ENCODE measurements at places on chromosomes 4 and X.

GRCh38 chr4:88442689-88443191, 14.2 kb upstream of the HERC5 start:
- no peak for DNase-seq

- DNase-seq, result no peak
Observed at GRCh38 chr4:103306870-103307375, 108.8 kb upstream of the CENPE start.

GRCh38 chrX:126658447-126658846, 105.8 kb upstream of the DCAF12L1 start:
- no peak for DNase-seq

- DNase-seq, result no peak
Observed at GRCh38 chr4:175953960-175954521, 111.6 kb upstream of the WDR17 start.

DNA sequence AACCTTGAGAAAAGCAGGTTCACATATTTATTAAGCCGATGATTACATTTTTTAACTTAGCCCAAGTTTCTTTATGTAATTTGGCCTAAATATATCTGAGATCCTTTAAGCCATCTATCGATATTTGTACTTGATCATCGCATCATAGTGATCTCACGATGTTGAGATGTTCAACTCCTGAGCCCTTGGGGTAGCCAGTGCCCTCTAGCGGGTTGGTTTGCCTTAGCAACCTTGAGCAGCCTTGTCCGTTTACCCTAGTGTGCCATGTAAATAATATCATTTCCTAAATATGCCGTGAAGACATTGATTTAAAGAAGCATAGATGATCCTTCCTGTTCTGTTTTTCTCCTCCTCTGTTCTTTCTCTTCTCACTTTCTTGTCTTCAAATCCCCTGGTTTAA, 432.2 kb downstream of the RPA4 start:
- DNase-seq, result no peak

DNA sequence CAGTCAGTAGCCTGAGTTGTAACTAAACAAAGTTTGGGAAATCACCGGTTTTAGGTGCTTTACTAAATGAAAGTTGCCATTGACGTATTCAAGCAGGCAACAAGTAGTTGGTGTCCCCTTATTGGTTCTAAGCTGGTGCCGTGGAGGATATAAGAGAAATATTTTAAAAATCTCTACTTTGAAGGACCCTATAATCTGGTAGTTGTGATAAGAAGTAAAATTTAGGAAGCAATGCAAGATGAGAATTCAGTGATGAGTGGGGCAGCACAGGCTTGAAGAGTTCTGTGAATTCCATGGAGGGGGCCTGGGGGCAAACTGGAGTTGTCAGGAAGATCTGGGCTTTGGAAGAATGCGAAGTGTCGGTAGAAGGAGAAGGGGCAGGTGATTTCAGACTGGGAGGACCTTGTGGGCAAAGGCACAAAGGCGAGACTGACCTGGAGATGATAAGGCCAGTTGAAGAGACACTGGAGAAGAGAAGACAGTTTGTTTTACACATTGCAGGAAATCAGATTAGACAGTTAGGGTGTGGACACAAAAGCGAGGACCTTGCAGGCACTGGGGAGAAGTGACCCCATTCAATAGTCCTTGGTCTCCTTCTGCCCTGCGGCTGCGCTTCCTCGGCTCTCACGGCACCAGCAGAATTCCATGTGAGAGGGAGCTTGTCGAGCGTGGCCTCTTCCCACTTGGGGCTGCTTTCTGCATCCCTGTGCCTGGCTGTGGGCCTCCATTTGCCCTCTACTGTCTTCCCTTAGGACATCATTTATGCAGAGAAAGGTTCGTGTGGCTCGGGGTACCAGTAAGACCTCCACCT, 1.3 kb downstream of the RHOH start:
- DNase-seq, result no peak

GRCh38 chr4:2442175-2442993, 23.6 kb downstream of the CFAP99 start:
- no peak for DNase-seq

DNA sequence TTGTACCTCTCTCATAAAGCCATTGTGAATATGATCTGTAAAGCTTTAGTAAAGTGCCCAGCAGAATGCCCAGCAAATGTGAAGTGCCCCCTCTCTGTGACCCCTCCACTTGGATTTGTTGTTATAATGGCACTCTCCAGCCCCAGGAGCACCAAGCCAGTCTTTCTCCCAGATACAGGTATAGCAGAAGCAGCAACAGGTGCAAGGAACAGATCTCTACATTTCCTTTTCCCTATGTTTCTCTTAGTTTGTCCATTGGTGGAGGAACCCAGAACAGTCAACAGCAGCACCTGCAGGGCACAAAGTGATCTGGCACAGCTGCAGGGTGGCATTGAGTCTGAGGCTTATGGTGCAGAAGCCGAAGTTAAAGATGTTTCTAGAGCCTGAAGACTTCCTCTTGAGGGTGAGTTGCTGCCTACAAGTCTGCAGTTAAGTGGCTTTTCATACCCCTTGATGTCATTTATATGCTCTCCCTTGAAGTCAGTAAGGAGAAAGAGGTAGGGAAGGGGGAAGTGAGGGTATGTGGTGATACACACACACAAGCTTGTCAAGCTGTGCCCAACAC, 16.1 kb upstream of the CXCL3 start:
- no peak for DNase-seq

GRCh38 chr4:81758574-81759264, 287.0 kb upstream of the RASGEF1B start:
- DNase-seq, result no peak

- DNase-seq, result no peak
Observed at GRCh38 chr4:114025176-114025777, 45.8 kb upstream of the ARSJ start.

- no peak for DNase-seq
Observed at GRCh38 chr4:14083150-14083549, 455.6 kb upstream of the BOD1L1 start.

- no peak for DNase-seq
Observed at GRCh38 chr4:86354390-86354789, 5.5 kb downstream of the MAPK10 start.

- DNase-seq, result no peak
Observed at GRCh38 chr4:120736312-120736711, 186.2 kb downstream of the PRDM5 start.

DNA sequence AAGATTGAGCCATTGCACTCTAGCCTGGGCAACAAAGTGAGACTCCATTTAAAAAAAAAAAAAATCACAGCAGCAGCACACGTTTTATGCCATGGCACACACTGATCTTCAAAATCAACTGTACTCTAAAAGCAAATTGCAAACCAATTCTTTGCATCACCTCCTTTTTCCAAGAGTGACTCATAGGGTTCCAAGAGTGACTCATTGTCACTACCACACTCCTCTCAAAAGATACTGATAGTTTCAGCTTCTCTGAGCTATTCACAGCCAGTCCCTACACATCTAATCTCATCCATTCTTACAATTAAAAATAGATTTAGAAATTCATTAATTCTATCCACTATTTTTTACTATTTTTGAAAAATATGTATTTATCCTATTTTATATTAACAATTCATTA, 1494.9 kb upstream of the AGA start:
- no peak for DNase-seq

- DNase-seq, result no peak
Observed at GRCh38 chr4:159495515-159496236, 392.8 kb downstream of the RAPGEF2 start.

- no peak for DNase-seq
Observed at GRCh38 chrX:28188526-28188925, 207.3 kb upstream of the DCAF8L1 start.

DNA sequence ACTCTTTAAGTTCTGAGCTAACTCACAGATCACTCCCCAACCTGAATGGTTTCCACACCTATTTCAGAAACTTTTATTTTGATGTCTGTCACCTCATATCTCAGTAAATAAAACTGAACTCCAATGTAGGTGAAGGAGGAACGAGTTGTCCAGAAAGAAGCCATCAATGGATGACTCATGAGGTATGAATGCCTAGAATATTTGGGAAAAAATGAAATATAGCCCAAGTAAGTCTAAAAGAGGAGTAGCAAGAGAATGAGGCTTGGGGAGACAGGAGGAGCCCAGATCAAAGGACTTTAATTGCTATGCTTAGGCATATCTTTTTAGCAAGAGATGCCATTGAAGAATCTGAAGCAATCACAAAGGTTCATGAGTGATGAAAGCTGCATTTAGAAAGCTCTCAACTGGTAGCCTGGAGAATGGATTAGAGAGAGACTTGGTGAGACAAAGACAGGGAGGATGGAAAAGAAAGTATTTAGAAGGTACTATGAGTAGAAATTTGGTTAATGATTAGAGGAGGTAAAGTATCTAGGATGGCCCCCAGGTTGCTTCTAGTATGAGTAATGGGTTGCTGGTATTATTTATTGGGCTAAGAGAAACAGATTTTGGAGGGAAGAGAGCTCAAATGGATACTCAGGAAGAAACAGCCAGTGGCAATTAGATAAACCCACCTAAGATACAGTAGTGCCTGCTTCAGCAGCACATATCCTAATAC, 39.4 kb downstream of the NOCT start:
- no peak for DNase-seq

DNA sequence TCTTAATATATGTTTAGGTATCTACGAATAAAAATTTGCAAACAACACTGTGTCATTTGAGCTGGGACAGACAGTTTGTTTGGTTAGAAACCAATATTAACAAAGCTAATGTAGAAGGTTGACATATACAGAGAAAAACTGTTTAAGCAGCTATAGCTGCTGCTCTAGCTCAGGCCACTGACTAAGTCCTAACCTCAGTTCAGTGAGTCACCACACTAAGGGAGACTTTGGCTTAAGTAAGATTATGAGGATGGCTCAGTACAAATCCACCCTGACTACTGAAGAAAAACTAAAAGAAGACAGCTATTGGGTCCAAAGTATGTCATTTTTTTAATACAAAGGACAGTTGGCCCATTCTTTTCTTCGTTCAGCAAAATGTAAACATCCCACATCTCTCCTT, 717.3 kb upstream of the ACTRT1 start:
- DNase-seq, result no peak

GRCh38 chr4:14180166-14180565, 552.6 kb upstream of the BOD1L1 start:
- no peak for DNase-seq

DNA sequence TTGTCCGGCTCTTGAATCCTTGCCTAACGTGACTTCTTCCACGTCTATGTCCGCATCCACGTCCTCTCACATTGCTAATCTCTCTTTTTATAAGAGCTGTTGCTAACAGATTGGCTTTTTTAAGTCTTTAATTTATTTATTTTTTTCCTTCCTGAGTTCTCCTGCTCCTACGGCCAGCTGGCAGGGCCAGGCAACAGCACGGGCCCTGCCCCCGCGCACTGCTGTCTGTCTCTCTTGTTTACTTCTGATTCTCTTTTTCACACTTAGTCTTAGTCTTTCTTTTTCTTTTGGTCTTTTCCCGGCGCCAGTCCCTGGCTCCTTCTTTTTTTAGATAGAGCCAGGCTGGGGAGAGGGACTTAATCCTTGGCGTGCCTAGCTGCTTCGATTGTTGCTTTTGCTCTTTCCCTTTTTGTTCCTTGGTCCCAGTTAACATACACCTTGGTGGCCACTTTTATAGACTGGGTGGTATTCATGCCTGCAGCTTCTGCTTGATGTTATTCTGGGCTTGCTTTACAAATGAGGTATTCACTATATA, 53.2 kb upstream of the RBMX start:
- no peak for DNase-seq

DNA sequence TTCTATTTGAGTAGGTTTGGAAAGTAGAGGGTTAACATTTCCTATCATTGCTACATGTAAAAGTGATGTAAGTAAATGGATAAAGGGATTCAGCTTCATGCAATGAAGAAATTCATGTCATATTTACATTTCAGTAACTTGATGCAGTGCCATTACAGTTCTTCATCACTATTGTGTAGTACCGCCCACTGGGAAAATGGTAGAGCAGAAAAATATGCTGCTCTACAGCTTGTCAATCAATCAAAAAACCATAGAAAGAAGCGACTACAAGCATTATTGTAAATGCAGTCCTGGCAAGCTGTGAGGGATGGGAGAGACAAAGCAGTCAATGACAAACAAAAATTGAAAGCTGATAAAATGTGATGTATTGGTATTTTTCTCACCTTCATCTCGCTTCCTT, 1597.9 kb downstream of the RPA4 start:
- no peak for DNase-seq

DNA sequence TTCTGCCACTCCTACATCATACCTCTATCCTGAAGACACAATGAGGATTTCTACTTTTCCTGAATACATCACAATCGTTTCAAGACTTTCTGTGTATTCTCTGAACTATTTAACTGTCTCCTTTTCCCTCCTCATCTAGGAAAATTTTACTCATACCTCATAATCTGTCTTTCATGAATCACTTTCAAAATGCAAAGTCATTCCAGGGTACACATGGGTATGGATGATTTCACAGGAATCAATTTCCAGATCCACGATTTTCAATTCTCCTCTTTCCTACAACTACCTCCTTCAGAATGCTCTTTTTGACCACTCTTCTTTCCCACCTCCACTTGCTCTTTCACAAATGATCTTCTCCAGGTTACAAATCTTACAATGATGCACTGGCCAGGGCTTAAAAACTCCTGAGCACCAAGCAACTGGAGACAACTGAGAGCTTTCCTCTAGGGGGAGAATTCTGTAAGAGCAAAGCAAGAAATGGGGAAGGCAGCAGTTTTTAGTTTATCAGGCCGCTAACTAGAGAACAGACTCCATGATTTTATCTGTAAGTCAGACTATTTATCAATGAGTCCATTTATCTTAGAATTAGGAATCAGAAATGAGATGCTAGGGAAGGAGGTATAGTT, 116.4 kb downstream of the PPP3CA start:
- DNase-seq, result no peak

DNA sequence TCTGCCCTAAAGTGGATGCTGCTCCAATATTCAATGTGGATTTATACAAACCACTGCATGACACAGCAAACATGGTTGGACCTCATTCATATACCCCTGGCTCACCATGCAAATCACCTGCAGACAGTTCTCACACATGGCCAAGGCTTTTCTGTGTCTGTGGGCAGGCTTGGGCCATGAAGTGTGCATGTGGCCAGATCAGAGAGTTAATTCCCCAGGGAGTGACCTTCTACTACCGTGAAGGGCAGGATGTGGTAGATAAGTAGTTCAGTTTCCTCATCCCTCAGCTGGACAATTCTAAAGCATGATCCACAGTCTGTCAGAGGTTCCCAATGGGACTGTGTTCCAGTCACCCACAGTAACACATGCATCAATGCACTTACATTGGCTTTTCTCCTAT, 24.6 kb upstream of the BCLAF3 start:
- no peak for DNase-seq

DNA sequence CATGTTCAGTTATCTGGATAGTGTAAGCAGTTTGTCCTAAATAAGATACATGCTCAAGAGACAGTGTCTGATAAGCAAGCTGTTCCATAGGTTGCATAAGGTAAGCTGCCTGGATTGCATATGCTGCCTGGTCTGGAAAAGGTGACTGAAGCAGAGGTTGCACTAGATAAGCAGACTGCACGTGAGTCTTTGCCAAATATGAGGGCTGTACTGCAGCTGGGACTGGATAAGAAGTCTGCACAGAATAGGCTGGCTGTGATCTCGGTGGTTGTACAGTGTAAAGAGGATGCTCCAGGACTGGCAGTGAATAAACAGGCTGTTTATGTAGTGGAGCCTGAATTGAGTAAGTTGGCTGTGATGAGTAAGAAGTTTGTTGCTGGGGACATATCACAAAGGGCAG, 68.9 kb downstream of the WNK3 start:
- no peak for DNase-seq

Measured in stimulated activated CD8-positive, alpha-beta memory T cell treated with anti-CD3 and anti-CD28 coated beads, Interleukin-7, amount 100 ng/mL, for 4 hours (primary cell).